ENCODE measurements at places on chromosomes 7 and 10.

- DNase-seq = no peak
Observed at GRCh38 chr7:117402109-117402508, 25.2 kb downstream of the ASZ1 start.

- no peak for DNase-seq
Observed at GRCh38 chr10:110409488-110409887, 88.2 kb upstream of the DUSP5 start.

- no peak for DNase-seq
Observed at GRCh38 chr10:29642990-29643389, 8.2 kb upstream of the SVIL start.

DNA sequence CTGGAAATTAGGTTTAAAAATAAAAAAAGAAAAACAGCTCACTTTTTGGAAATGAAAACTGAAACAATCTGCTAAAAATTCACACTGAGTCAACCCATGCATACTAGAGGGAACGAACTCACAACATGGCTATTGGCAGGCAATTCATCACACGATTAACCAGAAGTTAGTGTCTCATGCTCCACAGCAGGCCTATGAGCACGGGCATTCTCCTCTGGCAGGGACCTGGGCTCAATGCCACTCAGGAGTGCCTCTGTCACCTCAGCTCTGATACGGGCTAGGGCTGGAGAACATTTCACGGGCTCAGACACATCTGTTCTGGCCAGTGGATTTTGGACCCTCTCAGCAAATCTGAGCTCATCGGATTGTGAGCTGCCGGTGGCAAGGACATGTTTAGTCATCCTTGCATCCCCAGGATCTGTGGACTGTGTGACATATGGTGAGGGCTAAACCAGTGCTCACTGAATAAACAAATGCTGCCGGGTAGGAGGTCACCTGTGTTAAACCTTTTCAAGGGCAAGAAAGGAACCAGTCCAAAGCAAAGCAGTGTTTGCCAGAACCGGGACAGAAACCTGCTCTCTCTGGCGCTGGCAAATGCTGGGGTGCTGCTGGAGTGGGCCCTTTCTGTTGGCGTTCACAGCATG lies 40.1 kb downstream of the POLR3A start:
- no peak for DNase-seq

DNA sequence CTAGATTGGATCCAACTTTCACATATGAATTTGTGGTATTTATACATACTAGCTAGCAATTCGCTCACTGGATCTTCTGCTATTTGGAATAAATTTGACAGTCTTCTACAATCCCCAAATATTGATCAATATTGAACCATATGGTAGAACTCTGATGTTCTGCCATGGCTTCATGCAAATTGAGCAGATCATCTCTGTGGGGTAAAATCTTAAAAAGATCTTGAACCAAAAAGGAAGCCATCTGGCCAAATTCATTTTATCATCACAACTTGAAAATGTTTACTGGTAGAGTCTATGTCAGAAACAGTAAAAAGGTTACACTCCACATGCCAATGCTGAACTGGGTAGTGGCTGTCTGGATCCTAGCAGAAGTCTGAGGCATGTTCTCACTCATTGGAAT lies 80.0 kb downstream of the LHFPL3 start:
- no peak for DNase-seq

GRCh38 chr7:12328888-12329770 lies 74.5 kb downstream of the VWDE start:
- DNase-seq = peak; percentile 13

DNA sequence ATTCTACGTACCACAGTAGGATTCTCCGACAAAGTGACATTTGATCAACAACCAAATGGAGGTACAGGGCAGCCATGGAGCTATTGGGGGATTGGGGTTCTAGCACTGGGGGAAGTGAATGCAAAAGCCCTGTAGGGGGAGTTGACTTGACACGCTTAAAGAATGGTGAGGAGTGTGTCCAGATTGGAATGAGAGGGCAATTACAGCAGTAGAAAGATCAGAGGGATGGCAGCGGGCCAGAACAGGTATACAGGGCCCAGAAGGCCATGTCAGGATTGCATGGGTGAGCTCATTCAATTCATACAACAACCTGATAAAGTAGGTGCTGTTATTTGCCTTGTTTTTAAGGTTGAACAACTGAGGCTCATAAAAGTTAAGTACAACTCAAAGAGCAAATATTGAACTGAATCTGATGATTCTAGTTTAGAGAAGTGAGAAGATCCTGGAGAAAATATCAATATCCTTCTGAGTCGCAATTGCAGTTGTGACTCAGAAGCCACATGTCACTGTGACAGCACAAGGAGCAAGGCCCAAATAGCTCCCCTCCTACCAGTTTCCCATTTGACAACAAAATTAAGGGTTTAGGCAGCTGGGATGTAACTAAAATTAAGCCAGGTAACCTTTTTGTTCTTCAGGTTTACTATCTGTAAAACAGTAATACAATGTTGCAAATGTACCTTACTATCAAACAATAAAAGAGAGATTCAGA lies 28.0 kb upstream of the CTTNBP2 start:
- DNase-seq = no peak

GRCh38 chr7:13845601-13846000 lies 143.9 kb downstream of the ETV1 start:
- DNase-seq = no peak

DNA sequence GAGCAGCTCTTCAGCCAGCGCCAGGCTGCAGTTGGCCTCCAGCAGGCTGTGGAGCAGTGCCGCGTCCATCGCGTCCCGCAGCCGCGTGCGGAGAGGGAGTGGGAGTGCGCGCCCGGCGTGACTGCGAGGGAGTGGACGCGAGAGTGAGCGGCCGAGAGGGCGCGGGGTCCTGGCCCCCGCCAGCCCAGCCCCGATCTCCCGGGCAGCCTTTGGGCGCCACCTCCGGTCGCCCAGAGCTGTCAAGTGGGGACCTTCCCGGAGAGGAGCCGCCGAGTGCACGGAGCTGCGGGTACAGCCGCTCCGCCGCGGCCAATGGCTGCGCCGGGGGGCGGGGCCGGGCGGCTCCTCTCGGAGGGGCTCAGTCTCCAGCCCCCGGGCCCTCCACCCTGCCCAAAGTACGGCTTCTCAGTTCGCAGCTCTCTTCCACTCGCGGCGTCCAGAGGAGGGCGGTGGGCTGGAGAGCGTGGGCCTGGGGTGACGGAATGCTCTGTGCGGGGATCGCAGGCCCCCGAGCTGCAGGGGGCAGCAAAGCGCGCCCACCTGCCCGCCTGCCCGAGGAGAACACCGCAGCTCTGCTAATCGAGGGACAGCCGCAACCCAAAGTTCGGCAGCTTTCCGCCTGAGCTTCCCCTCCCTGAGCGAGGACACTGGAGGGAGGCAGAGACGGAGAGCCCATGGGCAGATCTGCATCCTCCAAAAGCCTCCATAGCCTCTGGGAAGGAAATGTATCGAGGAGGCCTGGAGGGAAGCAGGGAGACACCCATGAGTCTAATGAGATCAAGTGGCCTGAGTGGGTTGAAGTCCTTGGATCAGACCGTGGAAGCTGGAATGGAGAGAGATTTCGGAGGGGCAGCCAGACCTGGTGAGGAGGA lies at the start of gene CRHR2:
TSS of gene CRHR2 (minus strand) at position 245 of the 872 bp plus-strand sequence. CDS start at position 69, 176 bp downstream.
- DNase-seq = no peak

- no peak for DNase-seq
Observed at GRCh38 chr7:69765879-69766278, 167.6 kb downstream of the AUTS2 start.

DNA sequence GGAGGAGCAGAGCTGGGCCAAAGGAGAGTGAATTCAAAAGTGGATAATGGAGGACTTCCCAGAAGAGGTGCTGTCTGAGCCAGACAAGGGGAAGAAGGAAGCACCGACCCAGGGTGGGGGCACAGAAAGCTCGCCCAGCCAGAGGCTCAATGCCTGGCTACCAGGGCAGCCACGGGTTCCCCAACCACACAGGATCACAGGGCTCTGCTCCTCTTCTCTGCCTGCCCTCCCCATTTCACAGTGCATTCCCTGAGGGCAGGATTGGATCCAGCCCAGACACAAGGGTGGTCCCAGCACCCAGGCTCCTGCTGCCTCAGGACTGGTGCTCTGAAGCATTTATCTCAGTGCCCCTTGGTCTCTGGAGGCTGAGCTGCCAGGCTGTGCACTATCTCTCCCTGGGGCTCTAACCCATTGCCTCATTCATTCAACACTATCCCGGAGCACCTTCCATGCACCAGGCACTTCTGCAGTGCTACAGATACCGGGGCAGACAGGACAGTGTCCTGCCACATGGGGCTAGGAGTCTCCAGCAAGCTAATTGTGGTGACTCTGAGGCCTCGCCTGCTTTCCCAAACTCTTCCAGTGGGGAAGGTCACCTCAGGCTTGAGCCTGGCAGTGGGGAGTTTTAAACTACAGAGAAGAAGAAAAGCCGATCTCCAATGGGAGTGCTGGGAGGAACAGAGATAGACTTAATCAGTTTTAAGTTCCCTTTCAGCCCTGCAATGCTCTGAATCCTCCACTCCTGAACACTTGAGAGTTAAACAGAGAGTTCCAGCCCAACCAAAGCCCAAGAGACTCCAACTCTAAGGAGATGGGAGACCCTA lies 201.8 kb upstream of the ZMIZ1 start:
- no peak for DNase-seq

DNA sequence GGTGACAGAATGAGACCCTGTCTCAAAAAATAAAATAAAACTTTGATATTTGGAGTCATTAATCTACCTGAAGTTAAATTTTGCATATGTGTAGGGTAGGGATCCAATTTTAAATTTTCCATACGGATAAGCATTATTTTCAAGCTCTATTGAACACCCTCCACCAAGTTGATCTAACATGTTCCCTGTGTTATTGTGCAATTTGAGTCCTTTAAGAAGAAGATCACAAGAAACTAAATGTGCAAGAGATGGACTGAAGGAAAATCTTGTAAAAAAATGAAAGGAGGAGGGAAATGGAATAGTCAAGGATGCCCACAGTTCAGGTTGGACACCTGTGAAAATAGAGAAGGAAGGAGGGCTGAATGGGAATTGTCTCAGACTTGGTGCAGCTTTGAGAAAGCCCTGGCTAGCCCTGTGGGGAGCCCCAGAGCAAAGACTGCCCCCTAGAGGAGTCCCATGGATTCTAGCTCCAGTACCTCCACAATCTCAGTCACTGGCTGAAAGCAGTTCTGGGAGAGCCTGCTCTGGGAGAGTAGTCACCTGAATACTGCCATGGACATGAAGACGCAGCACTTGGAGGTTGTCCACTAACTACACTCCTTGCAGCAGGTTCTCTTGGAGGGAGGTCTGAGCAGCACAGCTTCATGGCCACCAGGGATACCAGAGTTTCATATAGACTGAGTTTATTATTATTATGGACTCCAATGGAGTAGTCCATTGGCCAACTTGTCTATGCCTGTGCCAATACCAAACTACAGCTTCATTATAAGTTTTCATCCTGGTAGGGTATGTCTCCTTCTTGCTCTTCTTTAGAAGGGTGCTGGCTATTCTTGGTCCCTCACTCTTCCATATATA lies 5.7 kb upstream of the TIAL1 start:
- no peak for DNase-seq

DNA sequence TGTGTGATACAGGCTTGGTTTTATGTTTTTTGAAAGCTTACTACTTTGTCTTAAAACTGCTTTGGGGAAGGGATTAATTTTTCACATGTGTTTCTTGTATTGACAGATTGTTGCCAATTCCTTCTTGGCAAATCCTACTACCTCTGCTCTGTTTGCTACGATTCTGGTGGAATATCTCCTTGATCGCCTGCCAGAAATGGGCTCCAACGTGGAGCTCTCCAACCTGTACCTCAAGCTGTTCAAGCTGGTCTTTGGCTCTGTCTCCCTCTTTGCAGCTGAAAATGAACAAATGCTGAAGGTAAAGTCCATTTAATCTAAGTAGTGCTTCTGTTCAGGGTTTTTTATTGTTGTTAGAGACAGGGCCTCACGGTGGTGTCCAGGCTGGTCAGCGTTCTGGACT lies 33.6 kb downstream of the TRRAP start:
- DNase-seq = no peak

DNA sequence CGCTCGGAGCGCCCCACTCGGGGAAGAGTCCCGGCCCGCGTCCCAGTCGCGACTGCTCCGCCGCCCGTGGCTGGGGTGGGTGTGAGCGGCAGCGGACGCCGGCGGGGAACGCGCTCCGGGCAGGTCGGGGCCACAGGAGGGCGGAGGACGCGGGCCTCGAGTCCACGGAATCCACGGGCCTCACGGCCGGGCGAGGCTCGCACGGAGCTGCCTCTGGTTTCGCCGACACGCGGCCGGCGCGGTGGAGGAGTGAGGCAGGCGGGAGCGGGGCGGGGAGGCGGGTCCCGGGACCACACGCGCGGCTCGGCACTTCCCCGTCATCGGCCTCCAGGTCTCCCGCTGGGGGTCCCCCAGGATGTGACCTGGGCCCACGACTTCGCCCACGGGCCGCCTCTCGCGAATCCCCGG lies 533 bp upstream of the NKX6-2 start:
- no peak for DNase-seq

GRCh38 chr10:58969576-58969975 lies 206.9 kb upstream of the PHYHIPL start:
- DNase-seq = peak; percentile 11

DNA sequence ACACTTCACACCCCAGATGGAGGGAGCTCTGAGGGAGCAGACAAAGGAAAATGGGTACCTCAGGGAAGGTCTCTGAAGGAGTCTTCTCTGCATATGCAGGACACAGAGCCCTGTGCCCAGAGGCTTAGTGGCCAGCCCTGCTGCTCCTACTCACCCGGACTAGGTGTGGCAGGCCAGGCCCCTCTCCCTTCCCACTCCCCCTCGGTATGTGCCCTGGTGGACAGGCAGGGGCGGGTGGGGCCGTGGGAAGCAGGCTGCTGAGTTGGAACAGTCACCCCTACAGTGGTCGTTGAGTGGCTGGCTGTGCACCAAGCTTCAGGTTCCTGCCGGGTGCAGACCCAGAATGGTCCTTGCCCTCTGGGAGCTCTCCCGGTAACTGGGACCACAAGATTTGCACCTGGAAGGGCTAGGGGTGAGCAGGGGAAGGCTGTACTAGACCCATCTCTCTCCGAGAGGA lies 68.6 kb downstream of the ZMIZ1 start:
- no peak for DNase-seq

DNA sequence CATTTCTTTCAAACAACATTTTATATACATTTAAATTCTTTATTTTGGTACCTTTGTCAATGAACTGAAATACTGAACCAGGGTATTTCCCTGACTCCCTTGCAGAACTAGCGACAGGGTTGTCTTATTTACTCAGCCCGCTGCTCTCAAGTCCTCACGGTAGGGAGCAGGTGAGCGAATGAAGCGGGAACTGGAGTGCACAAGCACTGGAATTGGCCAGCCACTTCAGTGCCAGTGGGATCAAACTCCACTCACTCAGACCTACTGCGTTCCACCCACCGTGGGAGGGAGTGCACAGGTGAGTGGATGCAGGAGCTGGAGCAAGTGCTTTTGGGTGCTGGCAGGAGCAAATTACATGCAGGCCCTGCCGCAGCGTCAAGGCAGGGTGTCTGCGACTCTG lies 28.1 kb upstream of the NEUROD6 start:
- DNase-seq = no peak
